Myocyte (in vitro differentiated cells): ENCODE measurements at places on chromosomes 7 and 10.

DNA sequence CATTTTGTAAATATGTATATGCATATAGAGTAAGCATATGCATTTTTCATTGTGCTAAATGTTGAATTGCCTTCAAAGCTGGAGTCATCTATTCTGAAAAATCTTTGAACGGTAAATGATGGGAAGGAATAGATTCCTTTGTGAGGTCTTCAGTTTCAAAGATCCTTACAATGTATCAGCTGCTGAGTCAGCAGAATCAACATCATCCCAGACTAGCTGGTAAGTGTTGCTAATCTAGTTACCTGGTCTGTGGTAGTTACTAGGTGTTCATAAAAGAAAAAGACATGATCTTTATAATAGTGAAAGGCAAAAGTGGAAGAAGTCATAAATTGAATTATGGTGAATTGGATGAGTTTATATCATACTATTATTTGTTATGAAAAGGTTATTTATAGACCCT, 10.6 kb upstream of the STAM start:
- no peak for DNase-seq

- DNase-seq = no peak
Measured at GRCh38 chr7:85612514-85612913, 425.7 kb upstream of the SEMA3D start.

DNA sequence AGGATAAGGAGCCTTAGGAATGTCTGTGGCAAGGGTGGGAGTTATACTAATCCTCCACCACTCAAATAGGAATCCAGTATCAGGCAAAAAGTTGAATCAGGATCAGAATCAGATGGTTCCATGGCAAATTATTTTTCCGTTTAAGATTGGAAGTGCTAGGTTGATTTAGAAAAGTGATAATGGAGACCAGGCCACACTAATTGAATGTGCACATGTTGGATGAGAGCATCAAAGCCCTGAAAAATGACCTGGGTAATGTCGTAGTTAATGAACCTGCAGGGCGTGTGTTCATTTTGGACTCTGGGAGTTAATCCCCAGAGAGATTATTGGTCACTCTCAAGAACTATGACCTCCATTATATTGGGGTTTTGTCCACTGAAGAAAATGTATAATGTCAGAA, 53.3 kb upstream of the UBN2 start:
- DNase-seq = no peak

GRCh38 chr7:100166970-100167911, 1.2 kb downstream of the GAL3ST4 start:
- no peak for DNase-seq

- no peak for DNase-seq
Measured at GRCh38 chr10:63753808-63754207, 232.6 kb downstream of the REEP3 start.

DNA sequence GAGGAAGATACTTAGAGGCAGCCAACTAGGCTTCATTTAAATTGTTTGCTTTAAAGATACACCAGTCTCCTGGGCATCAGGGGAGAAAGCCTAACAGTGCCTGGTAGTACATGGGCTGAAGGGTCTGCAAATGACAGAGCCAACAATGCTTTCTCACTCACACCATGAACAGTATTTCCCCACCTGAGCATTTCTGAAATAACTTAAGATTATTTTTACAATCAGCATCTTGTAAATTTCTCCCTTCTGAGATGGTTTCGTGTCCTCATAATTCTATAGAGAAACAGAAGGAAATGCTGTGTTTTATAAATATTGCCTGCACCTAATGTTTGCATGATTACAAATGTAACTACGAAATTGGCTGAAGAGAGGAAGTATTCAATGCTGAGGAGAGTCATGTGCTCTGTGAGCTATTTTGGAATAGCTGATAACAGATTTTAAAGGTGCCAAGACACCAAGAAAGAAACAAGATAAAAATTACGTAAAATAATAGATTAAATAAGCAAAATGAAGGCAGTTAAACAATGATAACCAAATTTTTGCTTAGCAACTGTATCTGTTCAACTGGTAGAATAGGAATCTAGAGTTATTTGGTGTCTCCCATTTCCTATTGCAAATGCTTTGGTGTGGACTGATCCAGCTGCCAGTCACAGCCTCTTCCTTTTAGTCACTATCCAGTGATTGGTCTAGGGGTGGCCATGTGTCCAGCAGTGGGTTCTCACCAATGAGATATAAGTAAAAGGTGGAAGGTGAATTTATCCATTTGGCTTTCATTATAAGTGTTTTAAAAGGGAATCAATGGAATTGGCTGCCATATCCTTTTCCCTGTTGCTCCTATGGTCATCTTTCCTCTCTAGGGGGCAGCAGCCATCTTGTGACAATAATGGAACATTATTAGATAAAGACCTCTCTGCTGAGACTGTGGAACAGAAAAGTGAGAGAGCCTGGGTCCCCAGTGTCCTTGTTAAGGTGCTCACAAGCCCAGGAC, 167.9 kb upstream of the SLC26A5 start:
- DNase-seq = peak; percentile 34

GRCh38 chr10:52146766-52147165, 167.3 kb upstream of the DKK1 start:
- peak; percentile 44 for DNase-seq

- DNase-seq = no peak
Measured at GRCh38 chr10:114881901-114882300, 56.1 kb upstream of the TRUB1 start.

DNA sequence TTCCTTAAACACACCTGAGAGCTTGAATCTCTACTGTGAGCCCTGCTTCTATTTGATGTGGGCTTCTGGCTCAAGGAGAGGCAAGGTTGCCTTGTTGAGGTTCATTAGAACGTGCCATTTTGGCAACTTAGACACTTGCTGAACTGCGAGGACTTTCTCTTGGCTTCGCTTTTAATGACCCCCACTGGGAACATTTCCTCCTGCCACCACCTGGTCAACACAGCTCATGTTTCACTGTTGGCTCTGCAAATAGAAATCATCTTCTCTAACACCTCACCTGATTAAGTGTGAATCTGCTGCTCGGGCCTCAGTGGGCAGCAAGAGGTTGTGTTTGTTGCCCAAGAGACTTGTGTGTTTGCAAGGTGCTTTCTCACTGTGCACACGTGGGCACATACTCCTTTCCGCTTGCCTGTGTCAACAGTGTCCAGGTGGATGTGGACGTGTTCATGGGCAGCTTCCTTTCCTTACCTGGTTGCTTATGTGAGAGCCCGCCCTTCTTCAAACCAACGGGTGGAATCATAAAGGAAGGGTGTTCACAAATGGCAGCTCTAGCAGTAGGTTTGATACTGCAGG, 147.0 kb downstream of the NRP1 start:
- no peak for DNase-seq

GRCh38 chr10:79237454-79238157, 109.7 kb upstream of the PPIF start:
- no peak for DNase-seq

DNA sequence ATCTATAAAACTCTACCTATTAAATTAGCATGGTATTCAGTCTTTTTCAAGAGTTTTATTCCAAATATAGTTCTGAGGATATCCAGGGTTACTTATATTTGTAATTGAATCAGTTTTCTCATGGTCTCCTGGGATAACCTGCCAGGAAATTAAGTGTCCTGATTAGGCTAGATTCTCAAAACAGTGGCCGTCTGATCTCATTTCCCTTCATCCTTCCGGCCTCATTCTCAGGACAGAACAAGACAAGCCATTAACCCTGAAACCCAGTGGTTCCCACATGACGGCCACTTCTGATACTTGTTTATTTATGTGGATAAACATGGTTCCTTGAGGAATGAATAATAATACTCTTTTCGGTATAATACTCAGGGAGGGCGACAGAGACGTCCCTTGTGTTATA, 417.6 kb upstream of the POT1 start:
- no peak for DNase-seq

DNA sequence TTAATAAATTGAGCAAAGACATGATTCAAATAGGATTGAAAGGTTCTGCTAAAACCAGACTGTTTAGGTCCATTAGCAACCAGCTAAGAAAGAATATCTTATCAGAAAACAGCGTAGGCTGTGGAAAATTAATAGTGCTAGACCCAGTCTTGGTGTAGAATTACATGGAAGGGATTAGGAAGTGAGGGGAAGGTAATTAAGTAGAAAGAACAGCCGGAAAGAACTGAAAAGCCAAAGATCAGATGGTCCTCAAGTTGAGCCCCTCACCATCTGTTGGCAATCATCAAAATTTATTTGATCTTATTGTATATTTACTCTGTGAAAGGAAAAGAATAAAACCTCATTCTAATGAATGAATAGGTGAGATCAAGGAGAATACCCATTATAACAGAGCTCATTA, 50.1 kb downstream of the COL1A2 start:
- DNase-seq = no peak

- no peak for DNase-seq
Measured at GRCh38 chr7:55931421-55932151, 20.1 kb upstream of the MRPS17 start.

DNA sequence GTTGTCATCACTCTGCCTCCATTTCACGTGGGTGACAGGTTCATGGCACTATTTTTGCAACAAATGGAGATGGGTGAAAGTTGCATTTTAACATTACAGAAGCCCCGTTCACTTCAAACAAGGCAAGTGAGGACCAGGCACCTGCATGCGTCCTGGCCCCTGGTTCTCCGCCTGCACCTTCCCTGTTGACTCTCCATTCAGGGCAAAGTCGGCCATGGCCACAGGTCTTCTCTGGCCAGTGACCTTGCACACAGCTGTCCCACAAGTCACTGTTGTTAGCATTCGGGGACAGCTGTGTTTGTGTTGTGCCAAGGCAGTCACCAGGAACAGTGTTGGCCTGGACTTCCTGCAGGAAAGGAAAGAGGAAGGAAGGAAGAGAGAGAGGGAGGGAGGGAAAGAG, 554.9 kb downstream of the TCERG1L start:
- no peak for DNase-seq

- no peak for DNase-seq
Measured at GRCh38 chr10:129793479-129793878, 170.6 kb downstream of the EBF3 start.

DNA sequence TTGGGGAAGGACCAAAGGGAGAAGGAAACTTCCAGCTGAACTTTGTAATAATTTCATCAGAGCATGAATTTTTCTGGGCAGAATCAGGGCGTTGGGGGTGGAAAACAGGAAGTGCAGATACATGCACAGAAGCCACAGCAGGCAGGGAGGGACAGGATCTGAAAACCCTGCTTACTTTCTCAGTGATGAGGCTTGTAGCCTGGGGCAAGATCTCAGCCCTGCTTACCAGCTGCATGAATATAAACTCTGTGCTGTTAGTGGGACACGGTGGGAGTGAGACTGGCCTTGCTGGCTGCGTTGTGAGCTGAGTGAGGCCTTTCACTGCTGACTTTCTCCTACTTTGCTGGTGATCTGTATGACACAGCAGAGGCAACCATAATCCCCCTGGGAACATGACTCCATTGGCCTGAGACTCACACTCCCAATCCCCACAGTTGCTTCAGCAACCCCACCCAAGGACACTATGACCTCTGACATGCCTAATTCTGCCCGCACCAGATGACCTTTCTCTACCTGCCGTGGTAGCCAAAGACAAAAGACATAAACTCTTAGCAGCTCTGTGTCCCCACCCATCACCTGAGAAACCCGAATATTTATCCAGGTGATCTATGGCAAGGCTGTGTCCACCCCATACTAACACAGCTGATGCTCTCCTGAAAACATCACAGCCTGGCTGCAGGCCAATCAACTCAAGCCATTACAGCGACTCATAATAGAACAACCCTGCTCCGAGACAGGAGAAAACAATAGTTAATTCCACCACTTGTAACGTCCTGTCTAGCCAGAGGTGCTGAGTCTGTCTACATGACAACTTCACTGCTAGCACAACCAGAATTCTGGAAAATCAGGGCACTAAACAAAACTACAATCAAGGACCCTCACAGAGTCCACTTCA, 190.7 kb upstream of the CHRM2 start:
- peak; percentile 22 for DNase-seq

DNA sequence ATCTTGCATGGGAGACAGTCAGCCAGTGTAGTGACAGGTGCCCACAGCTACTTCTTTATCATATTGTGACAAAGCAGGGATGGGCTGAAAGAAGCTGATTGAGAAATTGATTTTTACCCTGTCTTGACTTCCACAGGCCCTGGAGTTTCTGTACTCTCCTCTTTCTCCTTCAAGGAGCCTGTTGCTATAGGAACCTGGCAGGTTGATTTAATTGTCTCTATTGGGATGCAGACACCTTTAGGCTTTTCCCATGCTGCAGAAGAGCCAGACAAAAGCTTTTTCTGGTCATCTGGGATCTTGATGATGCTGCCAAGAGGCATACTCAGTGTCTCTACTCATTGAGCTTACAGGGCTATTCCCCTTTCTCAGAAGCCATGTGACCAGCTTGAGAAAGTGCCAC, 754.8 kb downstream of the KCNMA1 start:
- DNase-seq = no peak

DNA sequence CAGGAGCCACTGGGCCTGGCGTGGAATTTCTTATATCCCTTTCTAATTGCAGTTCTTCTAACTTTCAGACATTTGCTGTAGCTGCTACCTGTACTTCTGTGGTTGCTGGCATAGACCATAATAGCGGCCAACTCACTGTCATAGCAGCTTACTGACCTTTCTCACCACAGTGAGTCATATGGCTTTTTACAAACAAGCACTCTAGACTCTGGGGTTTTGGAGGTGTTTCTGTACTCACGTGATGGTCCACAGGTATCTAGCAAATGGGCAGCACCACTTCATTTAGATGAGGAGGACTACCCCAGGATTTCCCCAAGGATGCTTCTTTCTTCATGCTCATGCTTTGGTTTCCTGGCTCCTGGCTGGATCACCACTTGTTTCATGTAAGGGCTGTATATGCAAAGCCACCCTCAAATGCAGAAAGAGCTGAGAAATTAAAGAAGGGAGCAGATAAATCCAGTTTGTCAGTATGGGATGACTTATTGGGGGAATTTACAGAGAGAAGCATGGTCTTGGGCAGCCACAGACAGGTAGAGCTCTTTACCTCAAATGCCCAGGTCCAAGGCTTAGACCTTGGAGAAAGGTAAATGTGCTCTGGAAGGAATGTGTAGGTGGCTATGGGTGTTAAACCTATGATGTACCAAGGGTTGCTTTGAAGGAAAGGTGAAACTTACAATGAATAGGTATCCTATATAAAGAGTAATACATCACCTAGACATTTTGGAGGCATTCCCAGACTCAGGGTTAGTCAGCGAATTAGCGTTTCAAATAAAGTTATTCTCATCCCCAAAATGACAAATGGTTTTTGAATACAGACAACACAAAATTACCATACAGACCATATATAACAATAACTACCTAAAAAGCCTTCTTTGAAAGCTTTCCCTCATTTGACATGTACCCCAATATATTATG, 15.9 kb upstream of the SLC25A16 start:
- peak; percentile 63 for DNase-seq

DNA sequence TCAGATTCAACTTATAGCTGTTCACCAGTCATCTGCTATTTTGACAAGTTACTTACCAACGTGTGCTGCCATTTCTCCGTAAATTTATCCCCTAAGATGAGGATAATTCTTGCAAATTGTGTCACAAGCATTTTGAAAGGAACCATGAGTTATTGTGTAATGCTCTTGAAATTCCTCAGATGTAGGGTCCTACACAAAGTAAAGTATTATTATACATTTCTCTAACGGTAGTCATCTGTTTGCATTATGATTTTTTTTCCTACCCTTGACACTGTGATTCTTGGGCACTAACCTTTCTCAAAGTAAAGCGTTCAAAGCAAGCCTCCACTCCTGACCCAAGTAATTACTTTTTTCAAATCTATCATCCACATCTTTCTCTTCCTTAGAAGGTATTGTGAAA, 8.1 kb downstream of the HERC4 start:
- no peak for DNase-seq
